CD4-positive, alpha-beta T cell treated with Interleukin-1 beta for 1 hour (primary cell): ENCODE measurements at places on chromosomes 5 and 9.

- DNase-seq, result no peak
These were observed 8.9 kb upstream of the SH3TC2 start for GRCh38 chr5:149071756-149072155.

DNA sequence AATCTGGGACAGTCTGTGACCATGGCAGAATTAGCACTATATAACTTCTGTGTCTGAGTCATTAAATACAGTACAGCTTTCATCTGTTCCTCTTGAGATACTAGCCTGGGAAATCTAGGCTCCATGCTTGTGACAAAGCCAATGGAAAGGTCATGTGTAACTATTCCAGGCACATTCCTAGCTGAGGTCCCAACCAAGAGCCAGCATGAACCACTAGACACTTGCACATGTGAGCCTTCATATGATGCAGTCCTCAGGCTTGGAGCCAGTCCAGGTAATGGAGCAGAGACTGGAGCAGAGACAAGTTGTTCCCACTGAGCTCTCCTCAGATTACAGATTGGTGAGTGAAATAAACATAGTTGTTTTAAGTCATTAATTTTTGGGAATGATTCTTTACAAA lies 412.4 kb upstream of the ZNF462 start:
- DNase-seq, result no peak

- DNase-seq, result no peak
These were observed 123.0 kb upstream of the FST start for GRCh38 chr5:53357439-53357838.

DNA sequence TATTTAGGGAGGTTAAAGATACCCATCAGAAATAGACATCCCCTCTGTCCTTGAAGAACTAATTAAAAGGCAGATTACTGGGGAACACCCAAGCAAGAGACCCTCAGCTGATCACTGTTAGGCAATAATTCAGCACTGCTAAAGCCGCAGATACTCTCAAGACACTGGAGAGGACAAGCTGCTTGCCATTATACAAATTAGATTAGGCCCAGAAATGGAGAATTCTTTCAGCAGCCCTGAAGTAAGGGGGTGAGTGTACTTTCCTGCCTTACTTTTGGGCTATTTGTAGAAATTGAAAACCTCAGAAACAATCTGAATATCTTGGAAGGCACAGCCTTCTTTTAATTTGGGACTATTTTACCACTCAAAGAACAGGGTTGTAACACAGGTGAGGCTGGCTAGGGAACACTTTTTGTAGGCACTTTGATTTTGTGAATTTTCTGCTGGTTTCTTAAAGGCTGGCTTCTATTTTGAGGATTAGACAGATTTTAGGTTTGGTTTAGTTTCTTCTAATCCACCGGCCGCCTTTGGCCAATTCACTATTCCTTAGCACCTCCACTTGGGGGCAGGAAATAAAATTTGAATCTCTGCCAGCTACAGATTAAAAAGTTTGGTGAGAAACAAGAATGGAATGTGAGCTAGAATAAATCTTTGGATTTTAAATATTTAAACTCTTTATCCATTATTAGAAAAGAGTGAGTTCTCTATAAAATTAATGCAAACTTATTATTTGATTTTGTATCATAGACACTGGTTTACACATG lies 106.0 kb downstream of the SMARCA2 start:
- DNase-seq, result no peak

GRCh38 chr9:118693645-118694044 lies 675.6 kb downstream of the BRINP1 start:
- no peak for DNase-seq

DNA sequence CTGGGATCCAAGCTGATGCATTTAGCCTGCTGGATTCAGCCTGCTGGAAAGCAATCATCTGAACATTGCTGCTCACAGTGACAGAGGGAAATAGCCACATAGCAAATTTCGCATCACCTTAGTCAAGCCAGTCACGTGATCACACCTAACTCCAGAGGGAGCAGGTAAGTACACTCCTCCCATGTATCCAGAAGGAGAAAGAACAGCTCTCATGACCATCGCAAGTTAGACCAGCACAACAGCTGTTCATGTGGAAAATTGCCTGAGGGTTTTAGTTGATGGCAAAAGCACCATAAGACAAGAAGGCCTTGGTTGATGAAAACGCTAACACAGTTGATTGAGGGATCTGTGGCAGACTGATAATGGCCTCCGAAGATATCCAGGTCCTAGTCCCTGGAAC lies 34.2 kb upstream of the MYO10 start:
- DNase-seq, result no peak

GRCh38 chr5:124527220-124527991 lies 219.0 kb downstream of the ZNF608 start:
- DNase-seq, result no peak

DNA sequence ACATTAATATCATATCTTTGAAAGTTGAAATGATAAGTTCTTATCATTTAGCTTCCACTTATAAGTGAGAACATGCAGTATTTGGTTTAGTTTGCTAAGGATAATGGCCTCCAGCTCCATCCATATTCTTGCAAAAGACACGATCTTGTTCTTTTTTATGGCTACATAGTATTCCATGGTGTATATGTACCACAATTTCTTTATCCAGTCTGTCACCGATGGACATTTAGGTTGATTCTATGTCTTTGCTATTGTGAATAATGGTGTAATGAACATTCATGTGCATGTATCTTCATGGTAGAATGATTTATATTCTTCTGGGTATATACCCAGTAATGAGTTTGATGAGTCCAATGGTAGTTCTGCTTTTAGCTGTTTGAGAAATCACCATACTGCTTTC lies 135.0 kb upstream of the PRR16 start:
- DNase-seq, result no peak

DNA sequence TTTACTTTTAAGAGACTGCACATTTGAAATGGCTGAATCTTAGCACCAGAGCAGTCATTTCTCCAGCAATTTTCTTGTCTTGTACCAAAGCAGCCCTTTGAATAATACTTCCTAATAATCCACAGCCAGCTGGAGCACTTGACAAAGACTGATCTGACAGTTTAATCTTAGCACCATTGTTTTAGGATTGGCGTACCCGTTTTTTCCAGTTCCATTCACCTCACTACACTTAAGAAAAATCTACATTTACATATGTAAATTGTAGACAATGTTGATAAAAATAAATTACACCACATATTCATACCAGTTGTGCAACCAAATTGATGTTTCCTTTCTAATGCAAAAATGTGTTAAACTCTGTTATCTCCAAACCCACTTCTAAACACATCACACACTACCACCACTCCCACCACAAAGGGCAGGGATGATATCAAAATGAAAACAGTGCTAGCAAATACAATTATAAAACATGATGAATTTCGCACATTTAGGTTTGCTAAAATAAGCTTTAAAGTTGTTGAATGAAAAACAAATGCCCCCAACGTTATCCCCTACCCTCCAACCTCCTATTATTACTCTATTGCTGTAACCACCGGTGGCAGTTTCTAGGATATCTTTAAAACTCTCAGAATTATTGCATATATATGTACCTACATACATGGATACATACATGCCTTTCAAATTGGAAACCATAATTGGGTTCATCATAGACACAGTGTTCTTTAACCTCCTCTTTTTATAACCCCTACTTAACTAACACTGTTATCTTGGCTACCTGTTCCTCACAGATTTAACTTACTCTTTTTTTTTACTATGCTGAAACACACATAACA lies 21.5 kb downstream of the SERINC5 start:
- DNase-seq, result no peak

DNA sequence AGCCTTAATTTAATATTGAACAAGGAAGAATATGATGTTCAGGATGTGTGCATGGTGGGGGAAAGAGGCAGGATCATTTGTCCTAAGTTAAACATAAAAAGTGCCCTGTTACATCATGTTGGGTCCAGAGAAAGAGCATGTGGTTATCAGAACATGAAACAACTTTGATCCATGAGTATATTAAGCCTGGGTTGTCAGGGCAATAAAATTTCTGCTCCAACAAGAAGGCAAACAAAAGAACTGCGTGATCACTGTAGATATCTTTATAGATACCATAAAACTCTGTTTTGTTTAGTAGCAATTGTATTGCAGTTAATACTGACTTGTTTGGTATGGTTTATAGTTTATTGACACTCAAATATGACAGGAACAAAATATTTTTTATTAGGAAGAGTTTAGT lies 35.2 kb downstream of the PCA3 start:
- no peak for DNase-seq

GRCh38 chr9:131997779-131998178 lies 81.9 kb downstream of the MED27 start:
- DNase-seq, result no peak

DNA sequence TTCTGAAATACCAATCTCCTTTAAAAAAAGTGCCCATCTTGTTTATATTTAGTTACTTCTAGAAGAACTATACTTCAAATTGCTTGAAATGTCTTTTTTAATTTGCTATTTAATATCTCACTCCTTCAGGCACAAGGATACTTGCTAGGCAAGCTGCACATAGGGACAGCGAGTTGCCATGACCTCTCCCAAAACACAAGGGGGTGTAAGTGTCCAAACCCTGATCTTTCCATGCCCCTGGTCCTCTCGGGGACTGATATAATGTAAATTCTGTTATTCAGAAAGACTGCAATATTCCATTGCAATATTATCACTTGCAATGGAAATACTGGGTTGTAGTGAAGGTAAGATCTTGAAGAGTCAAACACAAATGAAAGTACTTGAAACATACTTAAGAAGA lies 480.4 kb downstream of the CETN3 start:
- no peak for DNase-seq

DNA sequence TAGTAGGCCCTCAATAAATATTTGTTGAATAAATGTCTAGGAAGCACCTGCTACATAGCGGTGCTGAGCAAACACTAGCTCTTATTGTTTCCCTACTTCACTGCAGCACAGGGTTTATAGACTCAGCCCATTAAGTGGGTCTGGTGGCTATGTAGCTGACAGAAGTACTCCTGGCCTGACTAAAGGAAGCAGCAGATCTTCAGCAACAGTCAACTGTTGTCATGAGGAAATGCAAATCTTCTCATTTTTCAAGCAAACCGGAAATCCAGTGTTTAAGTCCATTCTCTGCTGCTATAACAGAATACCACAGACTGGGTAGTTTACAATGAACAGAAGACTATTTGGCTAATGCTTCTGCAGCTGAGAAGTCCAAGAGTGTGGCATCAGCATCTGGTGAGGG lies 2.8 kb upstream of the TEX10 start:
- DNase-seq, result no peak
